WTC11 (cell line): ENCODE measurements at places on chromosomes 5 and 9. TPM values are rescaled to one million over a fixed set of nuclear protein-coding genes. Genes with fewer than 3 reads are reported as not detected.

DNA sequence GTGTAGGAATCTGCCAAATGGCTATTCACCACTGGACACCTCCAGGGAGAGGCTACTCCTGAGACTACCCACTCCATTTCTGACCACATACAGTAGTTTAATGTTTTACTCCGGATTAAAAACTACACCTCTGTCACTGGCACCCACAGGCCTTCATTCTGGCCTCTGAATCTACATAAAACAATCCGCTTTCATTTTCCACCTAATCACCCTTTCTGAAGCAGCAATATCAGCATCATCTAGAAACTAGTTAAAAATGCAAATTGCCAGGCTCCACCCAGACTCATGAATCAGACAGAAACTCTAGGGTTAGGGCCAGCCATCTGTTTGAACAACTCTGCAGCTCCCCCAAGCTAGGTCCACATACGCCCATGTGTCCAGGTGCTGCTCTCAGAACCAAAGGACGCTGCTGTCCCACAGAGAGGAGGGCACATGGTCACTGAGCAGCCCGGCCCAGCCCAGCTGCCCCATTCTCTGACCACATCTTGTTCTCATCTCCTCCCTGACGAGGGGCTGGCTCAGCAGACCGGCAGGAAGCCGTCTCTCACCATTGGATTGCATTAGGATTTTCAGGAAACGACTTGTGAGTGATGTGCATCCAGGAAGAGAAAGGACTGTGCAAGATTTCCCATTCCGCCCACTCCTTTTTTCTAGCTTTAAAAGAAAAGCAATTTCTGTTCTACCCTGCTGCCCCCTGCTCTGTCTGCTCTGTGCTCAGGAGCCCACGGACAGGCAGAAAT, 34.7 kb downstream of the ADAM19 start:
- no peaks in the 10 kb centered on the region for H3K27me3 ChIP-seq
- H3K27ac ChIP-seq: peak overlapping the region; percentile 71
- no peak overlapping the region for H3K4me3 ChIP-seq

DNA sequence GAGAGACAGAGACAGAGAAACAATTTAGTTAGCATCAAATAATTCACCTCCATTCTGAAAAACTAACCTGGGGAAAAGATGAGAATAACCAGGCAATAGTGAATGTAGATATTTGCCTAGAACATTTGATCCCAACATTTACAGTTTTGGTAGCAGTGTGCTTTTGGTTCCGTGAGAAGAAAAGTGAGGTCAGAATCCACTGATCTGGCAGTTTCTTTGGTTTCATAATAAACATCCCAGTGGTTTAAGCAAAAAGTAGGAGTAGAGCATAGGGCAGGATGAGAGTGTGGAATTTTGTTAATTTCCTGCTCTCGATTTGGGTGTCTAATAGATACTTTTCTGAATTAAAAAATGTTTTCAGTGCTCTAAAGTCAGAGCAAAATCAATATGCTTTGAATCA, 887.0 kb downstream of the NR2F1-AS1 start:
- no peaks in the 10 kb centered on the region for H3K27me3 ChIP-seq
- no peaks in the 10 kb centered on the region for H3K36me3 ChIP-seq
- H3K27ac ChIP-seq: no peak overlapping the region

DNA sequence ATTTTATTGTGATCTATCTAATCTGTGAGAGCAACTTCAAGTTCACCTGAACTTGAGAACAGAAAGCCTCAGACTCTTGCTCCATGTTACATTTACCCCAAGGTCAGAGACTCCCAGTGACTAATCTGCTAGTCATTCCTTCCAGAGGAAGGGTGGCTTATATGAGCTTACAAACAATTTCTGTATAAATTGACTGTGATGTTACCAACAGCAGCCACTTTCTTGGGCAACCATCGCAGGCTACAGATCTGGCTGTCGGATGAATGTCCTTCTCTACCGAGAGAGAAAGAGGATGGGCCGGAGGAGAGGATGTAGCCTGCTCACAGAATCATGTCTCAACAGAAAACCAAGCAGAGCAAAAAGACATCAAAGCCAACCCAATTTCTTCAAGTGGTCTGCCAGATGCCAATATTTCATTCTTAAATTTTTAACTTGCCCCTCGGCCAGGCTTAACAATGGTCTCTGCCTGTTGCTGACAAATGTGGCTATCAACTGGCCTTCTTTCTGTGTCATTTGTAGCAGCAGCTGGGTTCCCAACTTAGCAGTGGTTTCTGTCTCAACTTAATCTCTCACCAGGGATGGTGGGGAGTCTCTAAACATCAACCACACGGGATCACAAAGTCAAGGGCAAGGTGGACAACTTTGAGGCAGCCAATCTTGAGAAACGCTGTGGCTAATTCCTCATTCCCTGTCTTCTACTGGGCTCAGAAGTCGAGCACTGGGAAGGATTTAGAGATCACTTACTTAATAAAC, 81.3 kb downstream of the RAPGEF1 start:
- no peaks in the 10 kb centered on the region for H3K27me3 ChIP-seq
- H3K27ac ChIP-seq: peak overlapping the region; percentile 56; the same call in 1 of the 2 replicates
- no peak overlapping the region for H3K4me3 ChIP-seq
- no peaks in the 10 kb centered on the region; the same call in none of the 2 replicates for H3K36me3 ChIP-seq
- peaks cover 71% of the 10 kb centered on the region for H3K4me1 ChIP-seq

GRCh38 chr5:80266566-80266965, 10.7 kb upstream of the SERINC5 start:
- no peak for DNase-seq
- peak overlapping the region; percentile 80 for H3K27ac ChIP-seq
- no peaks in the 10 kb centered on the region for H3K36me3 ChIP-seq
- H3K27me3 ChIP-seq: no peaks in the 10 kb centered on the region
- H3K4me3 ChIP-seq: no peak overlapping the region
- peaks cover 34% of the 10 kb centered on the region for H3K4me1 ChIP-seq

GRCh38 chr9:136667214-136667939, 4.7 kb downstream of the EGFL7 start:
- peaks cover 3% of the 10 kb centered on the region; the same call in 1 of the 2 replicates for H3K4me1 ChIP-seq
- H3K4me3 ChIP-seq: no peak overlapping the region
- H3K36me3 ChIP-seq: no peaks in the 10 kb centered on the region
- DNase-seq: no peak
- H3K27me3 ChIP-seq: no peaks in the 10 kb centered on the region; the same call in 1 of the 2 replicates
- H3K27ac ChIP-seq: no peak overlapping the region

DNA sequence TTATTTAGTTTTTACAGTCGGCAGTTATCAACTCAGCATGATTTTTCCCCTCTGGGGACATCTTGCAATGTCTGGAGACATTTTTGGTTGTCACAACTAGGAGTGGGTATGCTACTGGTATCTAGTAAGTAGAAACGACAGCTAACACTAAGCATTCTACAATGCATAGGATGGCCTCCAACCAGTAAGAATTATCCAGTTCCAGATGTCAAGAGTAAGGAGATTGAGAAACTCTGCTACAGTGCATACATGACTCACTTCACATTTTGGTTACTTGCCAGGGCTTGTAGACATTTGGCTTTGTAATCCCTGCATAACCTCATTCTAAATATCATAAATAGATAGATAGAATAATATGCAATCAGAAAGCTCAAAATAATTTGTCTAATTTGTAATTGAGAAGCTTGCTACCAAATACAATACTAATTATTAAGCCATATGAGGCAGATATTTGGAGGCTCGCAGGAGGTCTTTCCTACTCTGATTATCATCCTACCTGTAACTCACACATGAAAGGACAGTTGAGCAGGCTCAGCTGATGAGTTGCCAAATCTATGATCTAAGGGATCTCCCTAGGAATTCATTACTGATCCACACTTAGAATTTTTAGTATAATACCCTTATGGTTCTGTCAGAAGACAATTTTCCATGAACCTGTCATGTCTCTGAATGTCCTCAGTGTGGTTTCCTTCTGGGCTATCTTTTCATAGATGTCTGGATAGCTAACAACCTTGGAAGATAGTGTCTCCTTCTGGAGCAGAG, 346.9 kb upstream of the TLE4 start:
- no peaks in the 10 kb centered on the region for H3K4me1 ChIP-seq
- H3K27me3 ChIP-seq: no peaks in the 10 kb centered on the region
- no peak overlapping the region for H3K27ac ChIP-seq
- H3K4me3 ChIP-seq: no peak overlapping the region
- no peaks in the 10 kb centered on the region for H3K36me3 ChIP-seq

GRCh38 chr5:10283927-10284635, 23.6 kb downstream of the CMBL start:
- H3K4me1 ChIP-seq: peaks cover 3% of the 10 kb centered on the region
- H3K4me3 ChIP-seq: no peak overlapping the region
- DNase-seq: peak; percentile 88
- H3K36me3 ChIP-seq: peaks cover 27% of the 10 kb centered on the region
- no peak overlapping the region for H3K27ac ChIP-seq

Gene CYSRT1
- 2.8 to 3.5 TPM (median 2.9 TPM) in 3 replicates for total RNA-seq

Gene WDR38
- not detected in 3 replicates for total RNA-seq

Gene TTC16
- total RNA-seq: not detected in 3 replicates
